ENCODE measurements at places on chromosomes 16 and 17.

GRCh38 chr16:87784812-87785211 lies 19.0 kb upstream of the KLHDC4 start:
- DNase-seq: no peak

DNA sequence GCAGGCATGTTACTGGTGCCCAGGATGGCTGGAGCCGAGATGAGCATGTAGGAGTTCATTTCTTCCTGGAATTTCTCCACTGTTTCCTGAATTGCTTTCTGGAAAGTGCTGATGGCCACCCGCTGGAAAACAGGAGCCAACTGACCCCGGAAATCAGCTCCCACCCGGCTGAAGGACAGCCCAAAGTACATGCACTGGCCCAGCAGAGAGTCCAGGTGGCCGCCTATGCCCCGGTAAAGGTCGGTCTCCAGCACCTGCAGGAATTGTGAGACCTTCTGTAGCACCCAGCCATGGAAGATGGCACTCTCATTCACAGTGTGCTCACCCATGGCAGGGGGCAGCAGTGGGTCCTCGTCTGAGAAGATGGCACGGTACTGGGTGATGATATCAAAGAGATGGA lies 4.3 kb upstream of the PDF start:
- no peak for DNase-seq

DNA sequence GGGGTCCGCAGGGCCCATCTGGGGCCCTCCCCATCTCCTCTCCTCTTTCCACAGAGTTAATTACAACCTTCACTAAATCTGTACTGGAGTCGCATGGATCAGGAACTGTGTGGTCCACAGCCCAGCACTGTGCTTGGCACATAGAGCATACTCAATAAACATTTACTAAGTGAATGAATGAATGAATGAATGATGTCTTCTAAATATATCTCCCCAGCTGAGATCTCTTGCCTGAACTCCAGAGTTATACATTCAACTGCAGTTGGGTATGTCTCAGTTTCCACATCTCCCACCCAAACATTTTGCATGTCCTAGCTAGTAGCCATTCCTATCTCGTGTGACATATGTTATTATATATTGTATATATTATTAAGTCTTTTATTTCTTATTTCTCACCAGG lies 28.7 kb upstream of the IL21R start:
- no peak for DNase-seq

DNA sequence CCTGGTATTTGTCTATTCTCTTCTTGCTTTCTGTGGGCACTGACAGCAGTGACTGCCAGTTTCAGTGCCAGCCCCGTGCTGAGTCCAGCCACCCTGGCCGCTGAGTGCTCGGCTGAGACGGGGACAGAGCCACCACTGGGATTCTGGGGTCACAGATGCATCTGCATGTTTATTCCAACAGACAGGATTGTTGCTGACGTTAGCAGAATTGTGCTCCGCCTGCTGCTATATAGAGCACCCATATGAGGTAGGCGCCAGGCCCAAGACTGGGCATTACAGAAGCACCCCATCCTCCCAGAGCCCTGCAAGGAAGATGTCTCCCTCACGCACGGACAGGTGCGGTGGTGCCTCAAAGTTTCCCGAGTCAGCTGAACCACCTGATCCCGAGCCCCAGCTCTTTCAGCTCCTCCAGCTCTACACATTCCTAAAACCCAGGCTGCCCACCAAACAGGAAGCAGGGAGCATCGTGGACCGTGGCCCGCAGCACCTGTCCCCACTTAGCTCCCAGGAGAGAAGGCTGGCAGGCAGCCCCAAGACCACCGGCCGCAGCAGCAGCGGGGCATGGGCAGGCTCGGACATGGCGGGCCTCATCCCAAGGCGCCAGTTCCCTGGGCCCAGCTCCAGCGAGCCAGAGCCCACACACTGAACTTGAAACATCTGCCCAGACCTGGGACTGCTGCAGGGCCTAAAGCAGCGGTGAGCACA lies 44.9 kb upstream of the RASD1 start:
- DNase-seq: no peak

DNA sequence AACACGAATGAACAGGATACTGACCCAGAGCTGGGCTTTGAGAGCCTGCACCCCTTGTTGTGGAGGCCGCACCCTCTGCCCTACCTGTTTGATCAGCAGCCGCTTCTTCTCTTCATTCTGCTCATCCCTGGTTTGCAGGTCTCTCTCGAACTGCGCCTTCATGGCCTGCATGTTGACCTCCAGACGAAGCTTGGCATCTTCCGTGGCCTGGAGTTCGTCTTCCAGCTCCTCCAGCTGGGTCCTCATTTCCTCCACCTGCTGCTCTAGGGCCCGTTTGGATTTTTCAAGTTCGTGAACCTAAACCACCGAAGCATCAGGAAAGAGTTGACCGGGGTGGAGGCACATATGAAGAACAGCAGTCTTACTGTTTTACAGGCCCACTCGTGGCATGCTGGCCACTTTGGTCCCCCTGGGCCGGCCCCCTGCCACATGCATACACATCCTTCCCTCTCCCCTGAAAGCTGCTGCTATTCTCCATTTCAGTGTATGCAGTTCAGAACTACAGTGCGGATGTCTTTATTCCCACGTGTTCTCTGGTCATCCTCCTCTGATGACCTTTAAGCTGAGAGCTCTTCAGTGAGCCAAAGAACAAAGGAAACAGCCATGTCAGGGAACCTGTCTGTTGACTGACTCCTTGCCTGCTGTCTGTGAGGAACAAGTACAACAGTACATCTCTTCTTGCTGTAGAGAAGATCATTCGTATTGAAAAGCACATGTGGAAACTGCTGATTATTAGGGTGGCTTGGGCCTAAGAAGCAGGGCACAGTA lies 54.8 kb downstream of the NDEL1 start:
- no peak for DNase-seq

- no peak for DNase-seq
Measured at GRCh38 chr17:40850293-40850972, 16.6 kb downstream of the KRT12 start.

DNA sequence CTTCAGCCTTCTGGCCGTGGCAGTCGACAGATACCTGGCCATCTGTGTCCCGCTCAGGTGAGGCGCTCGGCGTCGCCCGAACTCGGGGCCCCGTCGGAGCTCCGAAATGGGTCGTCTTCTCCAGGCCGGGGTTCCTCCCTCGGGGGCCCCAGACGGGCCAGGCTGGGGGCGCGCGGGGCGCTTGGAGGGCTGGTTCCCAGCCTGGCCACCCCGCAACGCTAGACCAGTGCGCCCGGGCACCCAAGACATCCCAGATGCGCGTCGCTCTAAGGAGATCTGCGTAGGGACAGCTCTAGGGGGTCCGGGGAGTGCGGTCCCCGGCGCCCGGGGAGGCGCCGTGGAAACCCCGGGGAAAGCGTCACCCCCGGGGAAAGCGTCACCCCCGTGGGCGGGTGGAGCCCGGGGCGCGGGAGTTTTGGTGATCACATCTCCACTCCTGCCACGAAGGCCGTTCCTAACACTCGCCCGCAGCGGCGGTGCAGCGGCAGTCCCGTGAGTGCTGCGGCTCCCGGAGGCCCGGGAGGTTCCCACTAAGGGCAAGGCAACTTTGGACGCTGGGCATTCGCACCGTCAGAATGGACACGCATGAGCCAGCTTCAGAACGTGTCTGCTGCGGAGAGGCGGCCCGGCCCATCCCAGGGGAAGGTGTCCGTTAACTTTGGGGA lies 729 bp downstream of the ADORA2B start:
- DNase-seq: no peak

DNA sequence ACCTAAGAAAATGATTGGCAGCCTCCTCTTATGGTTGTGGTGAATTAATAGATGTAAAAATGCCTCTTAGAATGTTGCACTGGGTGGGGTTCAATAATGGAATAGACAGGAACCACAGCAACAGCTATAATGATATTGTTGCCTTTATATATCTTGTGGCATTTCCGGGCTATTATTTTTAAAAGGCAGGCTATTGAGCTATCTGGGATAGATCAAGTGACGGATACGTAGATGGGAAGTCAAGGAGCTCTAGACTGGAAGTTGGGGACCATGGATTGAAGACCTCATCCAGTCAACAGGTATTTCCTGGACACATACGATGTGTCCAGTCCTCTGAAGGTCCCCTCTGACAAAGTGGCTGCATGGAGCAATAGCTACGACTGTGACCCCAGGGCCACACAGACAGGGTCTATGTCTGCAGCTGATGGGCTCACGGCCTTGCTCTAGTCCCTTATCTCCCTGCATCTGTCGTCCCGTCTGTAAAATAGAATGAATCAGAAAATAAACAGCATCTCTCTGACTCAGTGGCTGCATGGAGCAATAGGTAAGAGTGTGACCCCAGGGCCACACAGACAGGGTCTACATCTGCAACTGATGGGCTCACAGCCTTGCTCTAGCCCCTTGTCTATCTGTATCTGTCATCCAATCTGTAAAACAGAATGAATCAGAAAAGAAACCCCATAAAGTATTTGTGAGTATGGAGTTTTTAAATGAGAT lies 117.7 kb upstream of the FOXF1 start:
- DNase-seq: no peak

- DNase-seq: no peak
Measured at GRCh38 chr16:11200592-11200991, 55.4 kb downstream of the SOCS1 start.

GRCh38 chr16:46612121-46612520 lies 9.1 kb downstream of the SHCBP1 start:
- no peak for DNase-seq

- no peak for DNase-seq
Measured at GRCh38 chr16:15832241-15832640, 24.6 kb downstream of the MYH11 start.

GRCh38 chr17:7573324-7574080 lies 5.9 kb upstream of the CD68 start:
- peak; percentile 78 for DNase-seq

GRCh38 chr17:40478486-40478885 lies 22.9 kb downstream of the TNS4 start:
- DNase-seq: no peak

GRCh38 chr17:48770954-48771353 lies 42.4 kb upstream of the HOXB13 start:
- DNase-seq: no peak

- no peak for DNase-seq
Measured at GRCh38 chr16:81635063-81635937, 143.8 kb upstream of the PLCG2 start.

DNA sequence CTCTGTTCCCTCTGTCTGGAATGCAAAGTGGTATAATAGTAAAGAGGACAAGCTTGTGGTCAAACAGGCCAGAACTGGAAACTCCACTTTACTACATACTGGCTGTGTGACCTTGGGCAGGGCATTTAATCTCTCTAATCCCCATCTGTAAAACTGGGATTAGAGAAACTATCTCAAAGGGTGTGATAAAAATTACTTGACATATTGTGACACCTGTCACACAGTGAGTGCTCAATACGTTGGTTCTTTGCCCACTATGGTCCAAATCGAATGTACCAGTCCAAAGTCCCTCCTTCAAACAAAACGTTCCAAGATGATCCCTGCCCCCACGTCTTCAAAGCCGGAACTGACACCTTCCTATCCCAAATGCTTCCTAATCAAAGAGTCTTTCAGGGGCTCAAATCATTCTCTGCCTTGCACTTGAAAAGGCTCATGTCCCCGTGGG lies 734 bp downstream of the PGAP3 start:
- DNase-seq: no peak

DNA sequence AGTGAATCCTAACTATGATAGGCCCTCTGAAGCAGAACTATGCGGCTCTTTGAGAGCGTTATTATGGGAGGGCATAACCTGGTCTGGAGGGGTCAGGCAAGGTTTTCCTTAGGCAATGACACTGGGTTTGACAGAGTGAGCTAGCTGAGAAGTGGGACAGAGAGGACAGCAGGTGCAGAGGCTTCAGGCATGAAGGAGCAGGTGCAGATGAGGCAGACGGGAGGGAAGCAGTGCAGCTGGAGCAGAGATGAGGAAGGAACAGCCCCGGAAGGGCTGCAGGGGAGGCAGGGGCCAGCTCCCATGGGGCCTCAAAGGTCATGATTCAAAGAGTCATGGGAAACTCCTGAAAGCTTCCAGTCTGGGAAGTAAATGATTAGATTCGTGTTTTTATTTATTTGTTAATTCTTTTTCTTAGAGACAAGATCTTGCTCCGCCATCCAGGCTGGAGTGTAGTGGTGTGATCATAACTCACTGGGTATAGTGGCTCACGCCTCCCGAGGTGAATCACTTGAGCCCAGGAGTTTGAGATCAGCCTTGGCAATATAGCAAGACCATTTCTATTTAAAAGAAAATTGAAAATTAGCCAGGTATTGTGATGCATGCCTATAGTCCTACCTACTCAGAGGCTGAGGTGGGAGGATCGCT lies 5.4 kb downstream of the MARCHF10 start:
- no peak for DNase-seq

DNA sequence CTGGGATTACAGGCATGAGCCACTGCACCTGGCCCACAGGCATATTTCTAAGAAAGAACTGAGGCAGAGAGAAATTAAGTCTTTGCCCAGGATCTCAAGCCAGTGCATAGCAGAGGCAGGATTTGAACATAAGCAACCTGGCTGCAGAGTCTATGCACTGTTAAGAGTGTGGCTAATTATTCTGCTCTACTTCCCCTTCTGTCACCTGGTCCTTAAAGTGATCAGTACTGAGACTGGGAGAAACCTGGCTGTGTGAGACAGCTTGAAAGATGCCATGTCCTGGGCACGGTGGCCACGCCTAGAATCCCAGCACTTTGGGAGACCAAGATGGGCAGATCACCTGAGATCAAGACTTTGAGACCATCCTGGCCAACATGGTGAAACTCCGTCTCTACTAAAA lies 58.1 kb downstream of the IQCK start:
- no peak for DNase-seq

DNA sequence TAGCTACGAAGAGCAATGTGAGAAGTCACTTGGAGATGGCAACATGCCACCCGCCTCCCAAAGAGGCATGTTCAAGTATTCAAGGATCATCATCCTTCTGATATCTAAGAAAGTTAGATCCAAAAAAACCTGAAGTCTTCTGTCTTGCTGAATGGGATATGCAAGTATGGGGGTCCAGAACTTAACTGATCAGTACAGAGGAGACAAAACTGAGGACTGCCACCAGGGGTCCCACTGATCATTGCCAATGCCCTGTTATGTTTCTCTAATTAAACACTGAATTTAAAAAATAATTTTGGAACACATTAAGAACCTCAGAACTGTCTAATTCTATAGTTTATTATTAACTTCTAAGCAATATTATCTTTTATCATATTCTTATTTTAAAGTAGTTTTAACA lies 99.7 kb downstream of the CDH8 start:
- no peak for DNase-seq

GRCh38 chr16:16882766-16883165 lies 503.8 kb downstream of the NPIPA7 start:
- DNase-seq: no peak

DNA sequence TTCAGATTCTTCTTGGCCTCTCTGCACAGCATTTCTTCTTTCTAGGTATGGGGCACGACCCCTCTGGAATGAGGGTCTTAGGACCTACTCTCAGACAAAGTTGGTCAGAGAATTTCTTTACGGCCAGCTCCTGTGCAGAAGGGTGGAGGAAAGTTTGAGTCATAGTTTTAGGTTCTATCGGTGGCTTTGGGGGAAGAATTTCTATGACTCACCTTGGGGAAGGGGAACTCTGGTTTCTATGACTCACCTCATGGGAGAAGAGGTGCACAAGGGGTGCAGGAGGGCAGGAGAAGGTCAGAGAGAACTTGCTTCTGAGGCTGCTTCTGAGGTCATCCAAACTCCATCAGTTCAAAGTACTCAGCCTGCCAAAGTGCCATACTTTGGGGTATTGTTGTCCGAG lies 2.5 kb upstream of the ABCC12 start:
- DNase-seq: peak; percentile 59

All from activated CD4-positive, alpha-beta T cell treated with anti-CD3 and anti-CD28 coated beads, Interleukin-2, amount 50 U/mL, for 24 hours (primary cell).